ENCODE measurements at places on chromosomes 1 and 21. TPM values are rescaled to one million over a fixed set of nuclear protein-coding genes. Genes with fewer than 3 reads are reported as not detected.

- peak; percentile 47 for DNase-seq
These were observed 586 bp downstream of the COL24A1 start for GRCh38 chr1:86155807-86156565.

DNA sequence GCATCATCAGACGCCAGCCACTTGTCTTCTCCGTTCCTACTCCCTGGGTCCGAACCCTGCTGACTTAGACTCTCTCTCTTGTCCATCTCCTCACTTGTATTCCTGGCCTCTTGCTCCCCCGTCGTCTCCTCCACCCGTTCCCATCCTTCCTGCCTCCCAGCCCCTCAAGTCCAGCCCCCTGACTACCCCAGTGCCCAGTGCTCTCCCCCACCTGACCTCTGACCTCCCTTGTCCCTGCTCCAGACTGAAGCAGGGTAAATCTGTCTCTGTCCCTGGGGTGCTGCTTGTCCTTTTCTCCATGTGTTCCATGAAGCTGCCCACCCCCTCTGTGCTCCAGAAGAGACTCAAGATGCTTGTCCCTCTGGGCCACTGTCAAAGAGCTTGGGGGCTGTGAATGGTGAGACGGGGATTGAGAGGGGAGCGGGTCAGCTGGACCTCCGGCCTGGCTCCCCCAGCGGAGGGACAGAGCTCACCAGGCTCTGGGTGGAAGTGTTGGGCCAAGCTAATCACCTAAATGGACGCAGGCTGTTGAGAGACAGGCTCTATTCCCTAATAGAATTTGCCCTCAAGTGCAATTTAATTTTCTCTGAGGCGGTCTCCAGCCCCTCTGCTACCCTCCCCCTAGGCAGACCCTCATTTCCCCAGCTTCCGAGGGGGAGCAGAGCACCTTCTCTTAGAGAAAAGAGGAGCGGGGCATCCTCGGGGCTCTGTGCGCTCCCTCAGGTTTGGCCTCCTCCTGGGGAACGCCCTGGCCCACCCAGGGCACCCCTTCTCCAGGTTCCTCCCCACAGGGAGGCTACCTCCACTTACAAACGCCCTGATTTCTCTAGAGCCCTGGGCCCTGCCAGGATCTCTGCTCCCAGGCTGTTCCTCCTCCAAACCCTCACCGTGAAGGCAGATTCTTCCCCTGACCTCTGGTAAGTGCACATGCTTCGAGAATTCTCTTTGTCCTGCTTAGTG, 11.0 kb upstream of the LHX4 start:
- no peak for DNase-seq

DNA sequence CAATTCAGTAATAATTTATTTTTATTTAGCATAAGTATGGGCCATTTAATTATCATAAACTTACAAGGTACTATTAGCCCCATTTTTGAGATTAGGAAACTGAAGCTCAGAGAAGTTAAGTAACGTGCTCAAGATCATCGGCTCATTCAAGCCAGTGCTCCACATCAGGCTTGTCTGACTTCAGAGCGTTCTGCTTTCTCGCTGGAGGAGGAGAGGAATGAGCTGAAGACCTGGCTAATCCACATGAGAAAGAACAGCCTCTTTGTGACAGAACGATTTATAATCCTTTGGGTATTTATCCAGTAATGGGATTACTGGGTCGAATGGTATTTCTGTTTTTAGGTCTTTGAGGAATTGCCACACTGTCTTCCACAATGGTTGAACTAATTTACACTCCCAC, 39.7 kb downstream of the DDX20 start:
- DNase-seq: no peak

Gene DDR2
- 82.1 TPM for total RNA-seq

Gene ATAD3C
- total RNA-seq: 1.3 TPM

All from right cardiac atrium (tissue), 5 donors.